Esophagus squamous epithelium (tissue), 5 donors: ENCODE measurements at places on chromosomes 4 and X.
A peak's percentile ranks its signal among the peaks of the same experiment; 100 is the strongest.

DNA sequence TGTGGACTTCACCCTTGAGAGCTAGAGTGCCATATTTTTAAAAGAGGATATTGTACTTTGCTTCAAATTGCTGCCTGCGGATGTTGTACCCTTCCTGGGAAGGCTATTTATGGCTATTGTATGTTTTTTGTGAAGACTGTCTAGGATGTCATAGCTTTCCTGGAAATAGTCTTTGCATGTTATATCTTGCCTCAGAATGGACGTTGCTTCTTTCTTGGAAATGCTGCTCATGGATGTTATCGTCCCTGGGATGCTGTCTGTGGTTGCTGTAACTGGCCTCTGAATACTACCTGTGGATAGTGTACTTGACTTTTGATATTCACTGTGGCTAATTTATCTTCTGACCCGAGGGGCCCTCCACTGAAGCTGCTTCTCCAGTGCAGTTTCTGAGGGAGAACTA lies 146.8 kb downstream of the ENOX2 start:
- H3K27me3 ChIP-seq, result no peaks in the 10 kb centered on the region
- H3K36me3 ChIP-seq, result no peaks in the 10 kb centered on the region
- H3K27ac ChIP-seq, result no peak overlapping the region
- no peak overlapping the region for H3K4me3 ChIP-seq

- peak overlapping the region; percentile 2 for H3K27ac ChIP-seq
- H3K4me1 ChIP-seq, result peaks cover 6% of the 10 kb centered on the region
- no peaks in the 10 kb centered on the region for H3K36me3 ChIP-seq
- H3K27me3 ChIP-seq, result no peaks in the 10 kb centered on the region
- DNase-seq, result no peak
- H3K4me3 ChIP-seq, result peak overlapping the region; percentile 82
These were observed 3.1 kb downstream of the PDGFC start for GRCh38 chr4:156968479-156968984.

- no peak overlapping the region for H3K4me3 ChIP-seq
- no peak overlapping the region for H3K27ac ChIP-seq
- H3K4me1 ChIP-seq, result no peaks in the 10 kb centered on the region
- no peaks in the 10 kb centered on the region for H3K27me3 ChIP-seq
- no peaks in the 10 kb centered on the region for H3K36me3 ChIP-seq
These were observed 48.3 kb downstream of the STBD1 start for GRCh38 chr4:76354517-76355473.

DNA sequence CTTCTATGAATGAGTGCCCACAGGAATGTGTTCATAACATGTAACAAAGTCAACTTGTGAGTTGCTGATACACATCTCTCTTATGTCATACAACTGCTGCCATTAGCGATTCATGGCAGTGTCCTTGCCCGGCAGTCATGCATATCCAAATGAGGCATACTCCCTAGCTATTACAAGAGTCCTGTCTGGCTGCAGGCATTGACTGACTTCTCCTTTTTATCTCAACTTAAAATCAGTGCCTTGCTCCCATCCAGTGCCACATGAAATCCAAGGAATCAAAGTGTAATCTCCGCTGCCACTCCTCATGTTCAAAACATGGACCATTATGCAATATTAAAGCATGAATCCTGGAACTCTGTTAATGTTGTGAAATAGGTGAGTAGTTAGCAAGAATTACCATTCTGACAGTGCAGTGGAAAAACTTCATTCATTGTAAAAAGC lies 348.9 kb upstream of the FTHL17 start:
- no peaks in the 10 kb centered on the region for H3K27me3 ChIP-seq
- no peak overlapping the region for H3K27ac ChIP-seq
- DNase-seq, result no peak
- H3K4me1 ChIP-seq, result no peaks in the 10 kb centered on the region

GRCh38 chr4:47667552-47667951 lies 170.3 kb downstream of the CORIN start:
- H3K4me3 ChIP-seq, result no peak overlapping the region
- DNase-seq, result no peak
- no peaks in the 10 kb centered on the region for H3K4me1 ChIP-seq
- H3K27ac ChIP-seq, result no peak overlapping the region
- no peaks in the 10 kb centered on the region for H3K36me3 ChIP-seq
